ENCODE measurements at places on chromosomes 7 and 10.

DNA sequence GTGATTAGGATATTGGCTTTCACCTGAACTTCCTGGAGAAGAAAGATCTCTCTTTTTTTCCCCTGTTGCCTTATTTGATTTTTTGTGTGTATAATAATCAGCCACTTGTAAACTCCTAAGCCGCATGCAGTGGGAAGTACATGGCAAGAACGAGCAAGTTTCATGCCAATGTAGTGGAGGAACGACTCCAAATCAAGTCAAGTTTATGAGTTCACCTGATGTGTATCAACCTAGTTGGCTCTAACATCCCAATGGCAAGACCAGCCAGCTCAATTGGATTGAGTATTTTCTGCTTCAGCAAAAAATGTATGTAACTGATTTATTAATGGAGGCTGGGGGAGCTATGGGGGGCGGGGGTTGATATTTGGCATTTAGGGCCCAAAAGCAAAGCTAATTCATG is 65.5 kb upstream of the LYZL1 start:
- DNase-seq, result no peak

GRCh38 chr7:24659505-24659904 is 86.3 kb downstream of the PALS2 start:
- DNase-seq, result no peak

GRCh38 chr10:31704195-31704594 is 224.4 kb downstream of the ARHGAP12 start:
- DNase-seq, result no peak

DNA sequence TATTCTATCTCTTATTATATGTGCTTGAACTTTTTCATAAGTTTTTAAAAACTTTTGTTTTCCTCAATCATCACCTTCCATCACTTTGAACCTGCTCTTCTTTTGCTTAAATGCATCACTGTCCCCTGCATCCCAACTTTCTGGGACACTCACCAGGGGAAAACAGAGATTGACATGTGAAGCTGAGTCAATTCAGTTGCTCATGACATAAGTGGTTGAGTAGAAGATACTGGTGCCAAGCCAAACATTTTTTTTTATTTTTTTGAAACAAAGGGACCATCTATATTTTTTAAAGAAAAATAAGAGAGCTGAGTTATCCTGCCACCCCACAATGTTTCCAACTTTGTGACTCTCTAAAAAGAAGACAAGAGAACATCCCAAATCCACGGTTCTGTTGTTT is 61.8 kb upstream of the AHR start:
- no peak for DNase-seq

GRCh38 chr7:140732416-140732815 is 35.9 kb downstream of the NDUFB2 start:
- DNase-seq, result no peak

DNA sequence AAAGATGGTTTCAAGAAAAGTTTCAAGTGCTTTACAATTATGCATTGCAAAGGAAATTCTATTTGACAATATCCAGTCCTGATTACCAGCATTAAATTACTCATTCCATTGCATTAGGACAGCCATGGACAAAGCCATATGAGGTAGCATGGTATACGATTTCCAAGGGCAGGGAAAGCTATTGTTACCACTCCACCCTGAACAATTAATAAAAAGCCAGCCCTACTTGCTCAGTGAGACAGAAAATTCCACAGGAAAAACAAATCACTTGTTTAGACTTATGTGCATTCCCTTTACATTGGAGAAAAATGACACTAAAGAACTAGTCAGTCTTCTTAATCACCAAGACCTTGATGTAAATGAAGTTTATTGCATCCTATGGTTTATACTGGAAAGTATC is 5.6 kb downstream of the CD36 start:
- DNase-seq, result no peak

- DNase-seq, result no peak
Measured at GRCh38 chr7:101598422-101598985, 30.6 kb downstream of the MYL10 start.

DNA sequence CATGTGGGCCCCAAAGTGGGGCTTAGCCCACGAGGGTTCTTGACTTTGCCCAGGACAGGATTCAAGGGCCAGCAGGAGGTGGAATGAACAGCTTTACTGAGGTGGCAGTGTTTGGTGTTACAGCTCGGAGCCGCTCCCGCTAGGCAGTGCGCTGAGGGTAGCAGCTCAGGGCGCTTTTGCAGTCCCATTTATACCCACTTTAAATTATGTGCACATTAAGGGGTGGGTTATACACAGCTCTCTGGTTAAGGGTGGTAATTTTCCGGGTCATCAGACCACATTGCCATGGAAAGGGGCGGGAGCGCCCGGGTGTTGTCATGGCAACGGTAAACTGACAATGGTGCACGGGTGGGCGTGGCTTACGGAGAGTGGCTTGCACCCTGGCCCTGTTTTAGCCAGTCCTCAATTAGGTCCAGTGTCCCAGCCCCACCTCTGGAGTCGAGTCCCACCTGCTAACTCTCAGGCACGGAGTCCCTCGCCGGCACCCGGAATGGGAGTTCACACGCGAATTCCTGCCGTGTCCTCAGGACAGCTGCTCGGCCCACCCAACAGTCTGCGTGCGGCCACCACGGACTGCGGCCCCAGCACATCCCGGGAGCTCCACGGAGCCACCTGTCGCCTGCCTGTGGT is 58.2 kb upstream of the PDGFA start:
- DNase-seq, result no peak

- no peak for DNase-seq
Measured at GRCh38 chr10:49749144-49749543, 13.0 kb downstream of the OGDHL start.

DNA sequence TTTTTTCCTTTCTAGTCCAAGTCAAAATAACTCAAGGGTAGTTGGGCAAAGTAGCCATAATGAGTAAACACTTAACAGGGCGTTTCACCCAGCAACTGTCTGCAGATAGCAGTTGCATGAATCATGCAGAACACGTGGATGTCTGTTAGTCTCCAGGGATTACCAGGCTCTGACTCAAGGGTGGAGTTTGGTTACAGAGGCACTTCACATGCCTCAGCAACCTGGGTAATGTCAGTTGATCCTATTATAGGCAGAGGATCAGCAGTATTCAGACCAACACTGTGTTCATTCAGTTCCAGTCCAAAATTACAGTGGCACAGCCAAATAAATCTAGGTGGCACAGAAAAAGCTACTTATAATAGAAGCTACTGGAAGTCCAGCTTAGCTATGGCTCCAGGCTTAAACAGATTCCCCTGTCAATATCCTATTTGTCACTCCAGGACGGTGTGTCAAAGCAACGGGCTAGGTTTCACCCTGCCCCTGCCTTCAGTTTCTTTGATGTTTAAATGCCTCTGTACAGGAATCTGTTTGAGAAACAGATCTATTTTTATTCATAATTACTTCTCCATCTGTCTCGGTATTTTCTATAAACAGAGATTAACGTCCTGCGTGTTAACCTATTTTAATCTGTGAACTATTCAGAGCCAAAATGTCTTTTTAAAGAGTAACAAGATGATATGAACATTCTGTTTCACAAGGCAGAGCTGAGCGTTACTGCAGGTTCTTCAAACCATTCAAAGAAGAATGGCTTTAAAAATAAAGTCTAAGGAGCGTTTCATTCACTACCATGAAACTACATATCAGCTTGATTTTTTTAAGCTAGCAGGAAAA is 162.6 kb upstream of the AKR1E2 start:
- DNase-seq, result peak; percentile 95

DNA sequence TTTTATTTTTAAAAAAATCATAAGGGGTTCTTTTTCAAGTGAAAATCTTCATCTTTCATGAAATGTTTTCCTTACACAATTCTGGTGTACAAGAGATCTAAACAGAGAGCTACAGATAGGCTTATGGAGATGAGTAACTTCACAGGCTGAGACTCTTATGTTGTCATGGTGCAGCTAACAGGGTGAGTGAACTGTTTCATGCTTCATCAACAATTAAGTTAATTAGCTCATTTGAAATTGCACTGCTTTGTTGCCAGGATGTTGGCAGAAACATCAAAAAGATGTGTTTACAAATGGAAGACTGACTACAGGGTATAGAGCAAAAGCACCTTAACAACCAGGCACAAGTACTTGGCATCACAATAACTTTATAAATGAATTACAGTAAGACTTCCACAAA is 230.8 kb downstream of the FOXP2 start:
- DNase-seq, result no peak

GRCh38 chr7:30771880-30772425 is 736 bp downstream of the MINDY4 start:
- no peak for DNase-seq

- no peak for DNase-seq
Measured at GRCh38 chr7:157650801-157651200, 314.0 kb downstream of the DNAJB6 start.

DNA sequence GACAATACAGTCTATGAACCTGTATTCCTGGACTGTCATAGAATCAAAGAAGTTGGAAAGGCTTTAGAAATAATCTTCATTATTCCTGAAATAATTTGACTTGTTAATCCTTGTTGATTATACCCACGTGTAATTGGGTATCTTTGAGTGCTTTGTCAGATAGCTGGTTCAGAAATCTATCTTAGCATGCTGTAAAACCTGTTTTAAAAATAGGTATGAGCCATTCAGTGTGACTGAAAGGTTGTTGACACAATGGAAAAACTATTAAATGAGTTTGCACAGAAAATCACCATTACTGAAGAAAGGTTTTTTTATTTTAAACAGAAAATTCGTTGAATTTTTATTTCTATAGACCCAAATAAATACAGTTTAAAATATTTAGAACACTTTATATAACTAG is 38.7 kb downstream of the PHTF2 start:
- no peak for DNase-seq

- DNase-seq, result no peak
Measured at GRCh38 chr7:72538856-72539255, 126.7 kb upstream of the CALN1 start.

- no peak for DNase-seq
Measured at GRCh38 chr7:94182721-94183120, 178.6 kb upstream of the BET1 start.

DNA sequence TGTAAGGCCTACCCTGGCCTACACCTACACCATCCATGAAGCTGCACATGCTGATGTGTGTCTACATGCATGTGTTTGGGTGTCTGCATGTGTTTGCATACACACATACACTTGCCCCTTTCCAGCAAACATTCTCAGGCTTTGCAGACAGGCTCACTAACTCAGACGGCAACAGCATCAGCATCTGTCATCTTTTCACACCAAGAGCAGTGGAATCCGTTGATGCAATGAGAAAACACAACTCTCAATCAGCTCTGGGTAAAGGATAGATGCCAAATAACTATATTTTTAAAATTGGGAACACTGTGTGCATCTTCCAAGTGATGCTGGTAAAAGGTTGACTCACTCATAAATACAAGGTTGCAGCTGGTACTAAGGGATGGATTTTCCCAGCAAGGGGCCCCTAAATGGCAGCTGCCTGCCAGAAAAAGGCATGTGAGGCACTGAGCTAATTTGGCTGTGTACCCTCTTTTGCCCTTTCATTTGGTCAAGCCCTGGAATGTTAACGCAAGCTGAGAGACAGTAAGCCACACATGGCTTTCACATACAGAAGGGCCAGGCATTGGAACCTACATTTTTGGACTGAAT is 296.3 kb upstream of the NPSR1 start:
- no peak for DNase-seq

- DNase-seq, result no peak
Measured at GRCh38 chr10:45454262-45454661, 80.2 kb downstream of the ALOX5 start.

DNA sequence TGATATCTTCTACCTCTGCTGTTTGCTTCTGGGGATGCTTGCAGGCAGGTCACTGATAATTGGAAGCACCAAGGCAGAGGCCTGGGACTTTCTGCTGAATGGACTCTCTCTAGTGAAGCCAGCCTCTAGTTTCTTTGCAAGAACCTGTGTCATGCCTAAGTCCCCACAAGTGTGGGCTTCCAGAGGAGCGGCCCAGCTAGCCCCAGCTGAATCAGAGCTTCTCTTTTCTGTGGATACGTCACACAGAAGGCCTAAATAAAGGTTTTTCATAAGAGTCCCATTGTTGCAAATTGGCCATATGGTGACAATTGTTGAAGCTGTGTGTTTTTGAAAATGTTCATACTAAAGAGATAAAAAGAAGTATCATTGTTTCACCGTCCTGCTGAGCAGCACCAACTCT is 6.8 kb upstream of the OPALIN start:
- DNase-seq, result no peak

GRCh38 chr7:22587322-22587721 is 87.3 kb upstream of the STEAP1B start:
- DNase-seq, result no peak

DNA sequence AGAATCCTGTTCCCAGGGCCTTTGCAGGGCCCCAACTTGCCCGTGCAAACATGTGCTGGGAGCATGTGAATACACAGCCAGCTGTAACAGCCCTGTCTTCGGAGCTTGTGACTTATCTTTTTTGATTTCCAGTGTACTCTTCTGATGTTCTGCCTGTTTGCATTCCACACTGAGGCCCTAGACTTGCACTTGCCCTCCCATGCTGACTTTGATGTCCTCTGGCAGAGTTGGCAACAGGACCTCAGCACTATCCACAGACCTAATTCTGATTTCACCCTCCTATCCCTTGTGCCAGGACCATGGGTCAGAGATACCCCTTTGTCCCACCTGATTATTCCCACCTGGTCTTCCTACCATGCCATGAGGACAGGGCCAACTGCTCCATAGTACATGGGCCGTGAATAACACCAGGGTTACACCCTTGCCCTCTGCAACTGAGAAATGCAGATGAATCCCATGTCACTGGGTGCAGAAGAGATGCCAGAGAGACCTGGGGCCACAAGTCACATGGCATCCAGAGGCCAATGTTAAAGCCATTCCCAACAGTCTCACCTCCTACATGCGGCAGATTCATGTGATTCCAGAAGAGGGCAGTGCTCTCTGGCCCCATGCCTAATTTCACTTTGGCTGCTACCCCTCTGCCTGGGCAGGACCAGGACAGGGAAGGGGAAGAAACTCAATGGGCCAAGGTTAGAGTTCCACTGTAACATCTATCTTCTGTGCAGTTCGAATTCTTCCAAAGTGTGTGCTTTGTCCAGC is 43.0 kb downstream of the SCRN1 start:
- DNase-seq, result no peak

DNA sequence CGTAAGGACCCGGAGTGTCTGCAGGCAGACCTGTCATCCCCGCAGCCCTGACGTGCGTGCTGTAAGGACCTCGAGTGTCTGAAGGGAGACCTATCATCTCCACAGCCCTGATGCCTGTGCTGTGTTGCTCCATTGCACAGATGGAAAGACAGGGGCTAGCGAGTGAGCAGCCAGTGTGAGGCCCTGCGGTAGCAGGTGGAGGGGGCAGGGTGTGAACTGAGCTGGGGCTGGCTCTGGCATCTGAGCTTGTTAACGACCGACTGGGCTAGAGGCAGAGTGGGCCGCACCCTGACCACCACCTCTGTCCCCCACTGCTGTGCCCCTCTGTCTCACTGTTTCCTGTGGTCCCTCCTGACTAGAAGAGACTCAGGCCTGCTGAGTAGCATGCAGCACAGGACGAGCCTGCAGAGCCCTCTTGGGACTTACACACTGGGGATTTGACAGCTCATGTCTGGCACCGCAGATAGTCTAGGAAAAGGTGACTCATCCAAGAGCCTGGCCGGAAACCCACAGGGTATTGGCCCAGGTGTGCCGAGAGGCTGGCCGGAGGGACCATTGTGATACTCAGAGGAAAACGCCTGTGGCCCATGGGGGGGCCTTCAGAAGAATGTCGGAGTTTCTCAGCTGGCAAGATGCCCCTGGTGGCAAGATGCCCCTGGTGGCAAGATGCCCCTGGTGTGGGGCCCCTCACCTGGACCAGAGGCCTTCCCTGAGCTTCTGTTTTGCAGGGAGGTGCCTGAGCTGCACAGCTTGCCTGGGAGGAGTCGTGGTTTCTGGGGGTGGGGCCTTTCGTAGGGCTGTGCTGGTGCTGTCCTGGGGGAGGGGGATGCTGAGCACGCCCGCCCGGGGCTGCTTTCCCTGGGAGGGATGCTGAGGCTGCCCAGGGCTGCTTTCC is 34.3 kb downstream of the INPP5A start:
- DNase-seq, result peak; percentile 50

- DNase-seq, result no peak
Measured at GRCh38 chr10:97960269-97961056, 70.0 kb downstream of the CRTAC1 start.

All from astrocyte of the cerebellum (primary cell).